ENCODE measurements at places on chromosomes 2 and 18.

DNA sequence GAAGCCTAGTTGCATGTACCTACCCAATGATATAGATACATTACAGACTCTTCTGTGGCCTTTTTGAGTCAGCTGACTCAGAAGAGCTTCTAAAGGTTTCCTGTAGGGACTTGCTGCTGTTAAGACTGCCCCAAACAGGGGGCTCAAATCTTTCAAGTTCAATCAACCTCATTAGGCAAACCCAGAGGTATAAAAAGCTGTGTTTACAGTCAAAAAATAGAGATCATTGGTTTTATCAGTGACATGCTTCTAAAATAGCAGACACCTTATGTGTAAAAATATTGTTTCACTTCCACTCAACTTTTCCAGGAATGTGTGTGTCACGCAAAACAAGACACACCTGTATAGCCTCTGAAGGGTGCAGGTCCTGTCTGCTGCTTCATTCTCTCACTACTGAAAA lies 624.3 kb upstream of the FANCL start:
- no peak for DNase-seq

DNA sequence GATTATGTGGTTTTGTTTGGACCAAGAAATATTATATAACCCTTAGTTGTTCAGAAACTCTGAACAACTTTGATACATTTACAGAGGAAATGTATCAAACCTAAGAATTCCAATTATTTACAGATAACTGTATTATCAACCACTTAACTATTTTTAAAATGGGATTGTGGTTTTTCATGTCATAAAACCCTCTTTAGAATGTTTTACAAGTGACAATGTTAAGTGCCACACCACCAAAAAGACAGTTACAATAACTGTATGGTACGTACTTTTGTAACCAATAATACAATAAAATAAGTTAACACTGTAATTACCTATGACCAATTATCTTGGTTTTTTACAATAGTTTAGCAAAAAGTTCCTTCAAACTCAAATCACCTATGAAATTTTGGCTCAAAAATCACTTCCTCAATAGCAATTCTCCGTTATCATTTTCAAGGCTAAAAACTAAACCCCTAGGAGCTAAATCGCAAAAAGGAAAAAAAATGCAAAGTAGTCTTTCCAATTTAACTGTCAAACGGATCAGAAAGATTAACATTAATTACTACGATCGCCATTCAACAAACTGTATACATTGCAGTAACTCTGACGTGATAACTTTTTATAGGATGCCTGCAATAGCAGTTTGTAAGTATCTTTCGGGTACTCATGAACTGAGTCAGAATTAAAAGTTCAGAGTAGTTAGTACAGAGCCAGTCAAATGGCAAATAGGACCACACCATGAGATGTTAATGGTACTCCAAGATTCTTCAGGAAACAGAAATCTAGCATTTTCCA lies 1.5 kb downstream of the ROCK1 start:
- no peak for DNase-seq

GRCh38 chr2:235523021-235523420 lies 29.2 kb downstream of the AGAP1 start:
- no peak for DNase-seq

- no peak for DNase-seq
Measured at GRCh38 chr2:75539955-75540716, 20.6 kb downstream of the EVA1A start.

- no peak for DNase-seq
Measured at GRCh38 chr2:51650769-51651168, 618.8 kb upstream of the NRXN1 start.

GRCh38 chr2:36058953-36059352 lies 296.6 kb upstream of the CRIM1 start:
- no peak for DNase-seq

- no peak for DNase-seq
Measured at GRCh38 chr2:218405086-218405745, 5.5 kb downstream of the CTDSP1 start.

Measured in central memory CD4-positive, alpha-beta T cell (primary cell).